ENCODE measurements at places on chromosomes 1 and 21.

DNA sequence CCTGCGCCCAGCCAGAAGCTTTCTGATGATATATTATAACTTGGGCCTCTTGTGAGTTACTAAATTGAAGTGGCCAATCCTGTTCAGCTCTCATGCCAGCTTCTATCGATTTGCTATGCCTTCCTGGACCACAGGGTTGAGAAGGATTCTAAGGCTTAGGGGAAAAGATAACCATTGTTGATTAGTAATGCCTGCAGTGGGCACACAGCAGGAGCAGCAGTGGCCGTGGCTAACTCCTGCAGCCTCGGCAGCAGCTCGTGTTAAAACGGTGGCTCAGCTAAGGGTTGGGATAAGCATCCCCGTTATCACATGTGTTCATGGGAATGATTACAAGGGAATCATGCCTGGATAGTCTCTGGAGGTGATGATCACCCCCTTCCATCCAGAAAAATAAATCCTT is 20.5 kb upstream of the KCNE2 start:
- no peak for DNase-seq

DNA sequence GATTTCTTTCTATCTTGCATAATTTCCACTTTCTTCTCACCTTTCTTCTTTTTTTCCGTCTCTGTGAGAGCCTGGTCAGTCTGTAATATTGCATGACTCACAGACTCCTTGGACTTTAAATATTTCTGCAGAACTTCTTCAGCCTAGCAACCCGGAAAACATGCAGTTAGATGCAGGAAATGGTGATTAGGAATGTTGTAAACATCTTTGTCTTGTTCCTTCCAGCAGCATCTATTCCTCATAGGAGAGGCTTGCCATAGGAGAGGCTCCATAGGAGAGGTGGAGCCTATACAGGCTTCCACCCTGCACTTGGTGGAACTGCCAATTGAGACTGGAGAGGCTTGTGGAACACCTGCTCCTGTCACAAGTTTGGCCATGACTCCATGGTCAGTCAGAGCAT is 10.0 kb downstream of the GBP5 start:
- no peak for DNase-seq

DNA sequence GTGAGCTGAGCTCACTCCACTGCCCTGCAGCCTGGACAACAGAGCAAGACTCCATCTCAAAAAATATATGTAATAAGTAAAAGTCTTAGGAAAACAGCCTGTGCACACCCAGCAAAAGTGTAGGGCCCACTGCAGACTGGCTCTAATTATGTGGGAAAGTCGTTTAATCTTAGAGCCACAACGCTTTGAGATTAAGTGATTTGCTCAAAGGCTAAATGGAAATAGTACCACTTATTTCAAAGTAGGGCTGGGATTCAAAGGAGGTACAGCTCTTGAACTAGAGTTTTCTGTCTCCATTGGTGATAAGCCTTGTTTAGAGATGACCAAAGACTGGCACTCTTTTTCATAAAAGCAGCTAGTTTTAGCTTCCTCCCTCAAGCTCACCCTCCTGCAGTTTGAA is 2.2 kb downstream of the TACSTD2 start:
- no peak for DNase-seq

GRCh38 chr21:28737674-28738419 is 254.8 kb downstream of the LTN1 start:
- DNase-seq: no peak

- DNase-seq: no peak
These were observed 518.8 kb downstream of the ADGRL2 start for GRCh38 chr1:82319546-82319945.

GRCh38 chr21:22399681-22400514 is 1401.7 kb downstream of the NCAM2 start:
- DNase-seq: no peak

- no peak for DNase-seq
These were observed 35.8 kb upstream of the PLXNA2 start for GRCh38 chr1:208279826-208280588.

- DNase-seq: no peak
These were observed 41.2 kb upstream of the USH2A start for GRCh38 chr1:216464489-216464888.

GRCh38 chr1:226886122-226886901 is 15.9 kb downstream of the PSEN2 start:
- DNase-seq: no peak

GRCh38 chr1:169111472-169111871 is 5.0 kb downstream of the ATP1B1 start:
- no peak for DNase-seq

DNA sequence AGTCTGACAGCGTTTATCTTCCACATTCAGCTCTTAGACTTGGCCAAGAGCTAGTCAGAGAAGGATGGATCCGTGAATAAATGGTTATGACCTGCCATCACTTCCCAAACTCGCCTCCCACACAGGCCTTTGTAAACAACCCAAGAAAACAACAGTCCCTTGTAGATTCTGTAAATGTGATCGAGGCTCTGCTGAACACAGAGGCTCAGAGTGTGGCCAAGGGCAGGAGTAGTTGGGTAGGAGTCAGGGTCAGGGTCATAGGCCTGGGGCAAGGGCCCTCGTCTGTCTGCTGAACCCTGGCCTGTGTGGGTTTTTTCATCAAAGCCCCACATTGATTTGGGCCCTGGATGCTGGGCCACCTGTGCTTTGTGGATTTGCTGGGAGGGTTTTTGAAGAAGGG is 32.7 kb downstream of the NCMAP start:
- DNase-seq: no peak

DNA sequence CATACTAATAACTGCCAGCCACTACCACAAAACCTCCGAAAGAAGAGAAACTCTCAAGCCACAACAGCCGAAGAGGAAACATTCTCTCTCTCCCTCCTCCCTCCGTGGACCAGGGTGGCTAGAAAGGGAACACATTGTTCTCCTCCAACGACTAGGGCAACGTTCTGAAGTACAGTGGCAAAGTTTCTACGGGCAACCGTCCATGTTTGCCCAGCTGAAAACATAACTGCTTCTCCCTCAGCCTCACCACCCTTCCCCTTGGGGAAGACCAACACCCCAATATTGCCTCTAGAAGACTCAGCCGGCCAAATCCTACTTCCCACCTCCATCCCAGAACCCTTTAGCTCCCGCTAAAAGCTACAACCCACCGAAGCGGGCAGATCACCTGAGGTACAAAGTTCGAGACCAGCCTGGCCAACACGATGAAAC is 2.0 kb downstream of the GLUL start:
- DNase-seq: peak; percentile 36

GRCh38 chr1:82921759-82922158 is 1077.2 kb downstream of the TTLL7 start:
- DNase-seq: no peak

- no peak for DNase-seq
These were observed 10.1 kb upstream of the NTPCR start for GRCh38 chr1:232940262-232940661.

DNA sequence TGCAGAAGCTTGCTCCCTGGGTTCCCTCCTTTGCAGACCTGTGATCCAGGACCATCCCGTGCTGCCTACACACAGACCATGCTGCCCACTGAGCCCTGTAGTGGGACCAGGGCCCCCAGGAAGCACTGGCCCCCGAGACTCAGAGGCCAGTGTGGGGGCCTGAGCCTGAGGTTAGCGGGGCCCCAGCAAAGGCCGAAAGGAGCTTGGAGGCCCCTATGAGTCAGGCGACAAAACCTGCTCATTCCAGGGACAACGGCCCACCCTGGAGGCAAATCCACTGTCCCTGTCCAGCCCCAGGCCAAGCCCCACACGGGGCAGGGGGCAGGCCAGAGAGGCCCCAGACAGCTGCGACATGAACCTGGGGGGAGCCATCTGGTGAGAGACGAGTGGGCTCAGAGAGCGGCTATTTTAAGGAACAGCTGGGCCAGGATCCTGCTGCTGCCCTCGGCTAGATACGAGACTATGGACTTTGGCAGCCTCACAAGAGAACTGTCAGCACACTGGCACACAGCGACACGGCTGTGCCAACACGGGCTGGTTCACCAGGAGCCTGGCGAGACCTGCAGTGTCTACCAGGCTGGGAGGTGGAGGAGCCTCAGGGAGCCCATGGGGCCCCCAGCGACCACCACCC is 74.7 kb downstream of the ARHGEF16 start:
- no peak for DNase-seq

DNA sequence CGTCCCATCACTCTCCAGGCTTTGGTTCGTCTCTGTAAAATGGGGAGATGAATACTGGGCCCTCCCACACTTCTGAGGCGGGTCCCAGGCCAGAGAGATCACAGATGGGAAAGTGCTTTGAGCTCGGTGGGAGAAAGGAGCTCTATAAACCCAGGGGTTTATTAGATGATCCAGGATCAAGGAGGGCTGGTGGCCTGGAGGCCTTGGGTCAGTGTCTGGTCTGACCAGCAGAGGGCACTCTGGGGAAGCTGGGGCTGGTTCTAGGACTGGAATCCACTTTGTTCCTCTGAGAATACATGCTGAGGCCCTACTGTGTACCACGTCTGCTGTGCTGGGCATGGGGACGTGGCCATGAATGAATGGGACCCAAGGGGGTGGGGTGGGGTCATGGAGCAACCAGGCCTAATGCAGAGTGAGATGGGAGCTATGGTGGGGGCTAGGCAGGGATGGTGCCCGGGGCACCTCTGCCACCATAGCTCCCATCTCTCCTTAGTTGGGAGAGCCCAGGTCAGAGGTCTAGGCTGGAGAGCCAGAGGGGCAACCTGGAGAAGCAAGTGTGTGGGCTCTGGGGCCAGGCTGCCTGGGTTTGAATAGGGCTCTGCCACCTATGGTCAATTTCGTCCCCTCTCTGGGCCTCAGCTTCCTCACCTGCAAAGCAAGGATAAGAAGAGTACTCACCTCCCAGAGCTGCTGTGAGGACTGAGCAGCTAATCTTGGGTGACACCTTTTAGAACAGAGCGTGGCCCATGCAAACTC is 9.0 kb upstream of the FAM131C start:
- DNase-seq: peak; percentile 87

DNA sequence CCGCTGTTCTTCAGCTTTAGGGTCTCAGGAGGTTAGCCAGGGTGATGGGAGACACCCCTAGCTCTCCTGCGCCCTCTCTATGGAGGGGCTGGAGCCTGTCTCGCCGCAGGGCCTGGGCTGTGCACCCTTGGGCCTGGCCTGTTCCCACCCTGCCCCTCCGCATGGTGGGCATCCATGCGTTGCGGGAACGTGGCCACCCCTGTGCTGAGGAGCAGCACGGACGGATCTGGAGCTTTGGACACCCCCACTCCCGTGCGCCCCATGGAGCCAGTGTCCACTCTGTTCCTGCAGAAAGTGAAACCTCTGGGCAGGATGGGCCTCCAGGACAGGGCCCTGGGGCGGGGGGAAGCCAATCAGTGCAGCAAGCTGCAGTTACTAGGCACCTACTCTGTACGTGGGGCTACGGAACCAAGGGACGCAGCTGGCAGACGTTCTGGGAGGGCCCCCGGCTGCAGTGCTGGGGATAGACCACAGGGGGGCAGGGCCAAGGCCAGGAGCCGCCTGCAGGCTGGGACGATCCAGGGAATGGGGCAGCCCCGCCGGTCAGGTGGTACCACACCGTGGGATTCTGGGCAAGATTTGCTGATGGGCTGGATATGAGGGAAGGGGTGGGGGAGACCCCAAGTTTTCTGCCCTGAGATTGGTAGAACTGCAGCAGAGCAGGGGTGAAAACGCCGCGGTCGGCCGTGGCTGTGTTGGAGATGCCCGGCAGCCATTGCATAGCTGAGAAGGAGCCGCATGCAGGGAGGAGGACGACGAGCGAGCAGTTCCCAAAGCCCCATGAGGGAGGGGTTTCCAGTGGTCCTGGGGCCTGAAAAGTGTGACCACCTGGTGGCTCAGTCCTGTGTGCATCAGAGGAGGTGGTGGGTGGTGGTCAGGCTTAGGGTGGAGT is 43.3 kb downstream of the TP73 start:
- DNase-seq: peak; percentile 73

DNA sequence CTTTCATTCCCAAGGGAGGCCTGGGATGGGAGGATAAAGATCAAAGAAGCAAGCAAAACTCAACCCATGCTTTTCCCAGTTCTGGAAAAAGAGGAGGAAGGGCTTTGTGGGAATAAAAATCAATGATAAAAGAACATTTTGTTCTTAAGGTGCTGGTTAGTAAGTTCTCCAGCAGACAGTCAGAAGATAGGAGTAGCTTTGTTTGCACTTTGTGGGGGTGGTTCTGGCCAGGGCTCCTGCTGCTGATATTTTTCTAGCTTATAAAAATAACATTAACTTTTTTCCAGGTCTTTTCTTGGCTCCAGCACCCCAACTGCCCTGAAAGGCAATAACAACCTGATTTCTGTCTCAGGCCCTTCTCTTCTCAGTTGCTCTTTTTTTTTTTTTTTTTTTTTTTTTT is 220.0 kb downstream of the FGGY start:
- DNase-seq: no peak

- DNase-seq: no peak
These were observed 40.2 kb downstream of the PRSS38 start for GRCh38 chr1:227855687-227856086.

DNA sequence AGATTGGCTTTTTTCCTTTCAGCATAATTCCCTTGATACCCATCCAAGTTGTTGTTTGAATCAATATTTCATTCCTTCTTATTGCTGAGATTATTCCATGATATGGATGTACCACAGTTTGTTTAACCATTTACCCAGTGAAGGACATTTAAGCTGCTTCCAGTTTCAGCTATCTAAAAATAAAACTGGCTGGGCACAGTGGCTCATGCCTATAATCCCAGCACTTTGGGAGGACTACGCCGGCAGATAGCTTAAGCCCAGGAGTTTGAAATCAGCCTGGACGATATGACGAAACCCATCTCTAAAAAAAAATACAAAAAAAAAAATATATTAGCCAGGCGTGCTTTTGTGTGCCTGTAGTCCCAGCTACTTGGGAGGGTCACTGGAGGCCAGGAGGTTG is 32.6 kb downstream of the SEMA6C start:
- no peak for DNase-seq

Data from eye (tissue), 1 donor.